ENCODE measurements at places on chromosomes 16 and 17.

GRCh38 chr17:45038728-45039634, 12.5 kb downstream of the DCAKD start:
- DNase-seq = no peak

- no peak for DNase-seq
These were observed 89.5 kb upstream of the TOB1 start for GRCh38 chr17:50955667-50956120.

- no peak for DNase-seq
These were observed 31.5 kb downstream of the TADA2A start for GRCh38 chr17:37438141-37438540.

- DNase-seq = no peak
These were observed 113.7 kb downstream of the USP32 start for GRCh38 chr17:60278237-60278636.

GRCh38 chr16:73427164-73427563, 379.2 kb upstream of the ZFHX3 start:
- no peak for DNase-seq

GRCh38 chr16:70610273-70611223, 35.8 kb upstream of the IL34 start:
- no peak for DNase-seq

GRCh38 chr17:43745541-43745940, 13.1 kb downstream of the SOST start:
- no peak for DNase-seq

Data from adipocyte (in vitro differentiated cells).